ENCODE measurements at places on chromosomes 13 and 19. TPM values are rescaled to one million over a fixed set of nuclear protein-coding genes. Genes with fewer than 3 reads are reported as not detected.
A peak's percentile ranks its signal among the peaks of the same experiment; 100 is the strongest.

- no peaks in the 10 kb centered on the region for H3K36me3 ChIP-seq
- DNase-seq = no peak
- peaks cover 7% of the 10 kb centered on the region for H3K4me1 ChIP-seq
- H3K4me3 ChIP-seq = no peak overlapping the region
- no peak overlapping the region for H3K27ac ChIP-seq
Measured at GRCh38 chr19:38928391-38929001, 2.1 kb downstream of the SARS2 start.

- DNase-seq = no peak
- H3K4me3 ChIP-seq = no peak overlapping the region
- peaks cover 6% of the 10 kb centered on the region for H3K27me3 ChIP-seq
- H3K27ac ChIP-seq = no peak overlapping the region
Measured at GRCh38 chr19:31126236-31126635, 223.0 kb downstream of the TSHZ3 start.

GRCh38 chr13:72156760-72157159 is 289.8 kb upstream of the DACH1 start:
- no peak for DNase-seq
- H3K36me3 ChIP-seq = no peaks in the 10 kb centered on the region
- no peak overlapping the region for H3K4me3 ChIP-seq
- H3K27ac ChIP-seq = no peak overlapping the region
- H3K4me1 ChIP-seq = no peaks in the 10 kb centered on the region

GRCh38 chr19:4115050-4115817 is 8.7 kb downstream of the MAP2K2 start:
- peaks cover 10% of the 10 kb centered on the region for H3K27me3 ChIP-seq
- no peak overlapping the region for H3K4me3 ChIP-seq
- peak; percentile 35 for DNase-seq
- no peak overlapping the region for H3K27ac ChIP-seq

DNA sequence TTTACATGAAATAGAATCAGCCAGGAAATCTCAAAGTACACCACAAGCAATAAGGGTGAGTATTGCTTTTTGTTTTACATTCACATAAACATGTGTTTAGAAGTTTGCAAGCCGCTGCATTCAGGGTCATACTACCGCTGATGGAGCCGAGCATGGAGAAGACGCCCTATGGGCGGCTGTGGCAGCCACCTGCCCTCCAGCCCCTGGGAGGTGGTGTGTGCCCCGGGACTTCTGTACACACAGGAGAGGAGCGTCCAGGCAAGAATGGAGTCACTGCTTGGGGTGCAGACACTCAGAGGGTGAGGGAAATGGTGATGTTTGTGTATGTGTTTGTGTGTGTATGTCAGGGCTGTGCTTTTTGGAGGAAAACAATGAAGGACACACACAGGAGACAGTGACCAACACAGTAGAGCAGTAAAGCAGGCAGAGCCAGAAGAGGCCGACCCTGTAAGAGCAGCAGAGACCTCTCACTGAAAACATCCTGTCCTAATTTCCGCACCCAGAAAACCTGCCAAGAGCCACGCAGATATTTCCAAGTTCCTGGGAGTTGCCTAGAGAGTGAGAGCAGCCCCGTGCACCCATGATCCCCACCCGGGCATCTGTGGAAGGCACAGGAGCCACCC is 108.1 kb upstream of the GJB6 start:
- no peaks in the 10 kb centered on the region for H3K36me3 ChIP-seq
- no peak for DNase-seq
- H3K27me3 ChIP-seq = peaks cover 2% of the 10 kb centered on the region

DNA sequence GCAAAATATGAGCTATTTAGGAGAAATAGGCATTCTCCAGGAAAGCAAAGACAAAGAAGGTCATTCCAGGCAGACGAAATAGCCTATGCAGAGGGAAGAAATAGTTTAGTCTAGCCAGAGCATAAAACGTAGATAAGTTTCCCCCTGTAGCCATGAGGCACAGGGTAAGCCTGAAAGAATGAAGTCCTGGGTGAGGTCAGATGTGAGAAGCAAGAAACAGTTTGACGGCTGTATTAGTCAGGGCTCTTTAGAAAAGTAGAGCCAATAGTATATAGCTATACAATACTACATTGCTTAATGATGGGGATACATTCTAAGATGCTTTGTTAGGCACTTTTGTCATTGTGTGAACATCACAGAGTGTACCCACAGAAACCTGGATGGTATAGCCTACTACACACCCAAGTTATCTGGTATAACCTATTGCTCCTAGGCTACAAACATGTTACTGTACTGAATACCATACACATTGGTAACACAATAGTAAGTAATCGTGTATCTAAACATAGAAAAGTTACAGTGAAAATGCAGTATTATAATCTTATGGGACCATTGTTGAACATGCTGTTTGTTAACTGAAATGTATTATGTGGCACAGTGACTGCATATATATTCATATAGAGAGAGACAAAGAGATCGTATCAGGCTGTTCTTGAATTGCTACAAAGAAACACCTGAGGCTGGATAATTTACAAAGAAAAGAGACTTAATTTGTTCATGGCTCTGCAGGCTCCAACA is 59.3 kb upstream of the WDFY2 start:
- peaks cover 5% of the 10 kb centered on the region for H3K36me3 ChIP-seq
- DNase-seq = no peak
- H3K27ac ChIP-seq = no peak overlapping the region
- H3K27me3 ChIP-seq = peaks cover 1% of the 10 kb centered on the region
- no peak overlapping the region for H3K4me3 ChIP-seq
- no peaks in the 10 kb centered on the region for H3K4me1 ChIP-seq

GRCh38 chr13:47117268-47117667 is 220.4 kb upstream of the HTR2A start:
- no peaks in the 10 kb centered on the region for H3K36me3 ChIP-seq
- peaks cover 19% of the 10 kb centered on the region for H3K4me1 ChIP-seq
- peaks cover 3% of the 10 kb centered on the region for H3K27me3 ChIP-seq
- H3K27ac ChIP-seq = no peak overlapping the region

Gene RNF225
- 0.44 TPM for total RNA-seq

Gene SHISA7
- 3.2 TPM for total RNA-seq

Gene IL11
- total RNA-seq = 18.1 TPM

Gene GJB2
- not detected for total RNA-seq
